ENCODE measurements at places on chromosomes 2 and 18.

DNA sequence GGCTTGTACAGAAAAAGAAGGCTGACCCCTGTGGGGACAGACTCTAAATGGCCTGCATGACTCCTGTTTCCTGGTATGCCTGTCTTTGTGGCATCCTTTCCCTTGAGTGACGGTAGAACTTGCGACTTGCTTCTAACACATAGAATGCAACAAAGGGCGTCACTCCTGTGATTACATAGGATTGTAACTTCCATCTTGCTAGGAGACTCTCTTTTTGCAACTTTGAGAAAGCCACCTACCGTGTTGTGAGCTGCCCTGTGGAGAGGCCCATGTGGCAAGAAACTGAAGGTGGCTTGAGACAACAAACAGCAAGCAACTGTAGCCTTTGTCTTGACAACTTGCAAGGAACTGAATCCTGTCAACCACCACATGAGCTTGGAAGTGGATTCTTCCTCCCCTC is 46.5 kb downstream of the THNSL2 start:
- H3K27me3 ChIP-seq: no peaks in the 10 kb centered on the region
- H3K4me3 ChIP-seq: no peak overlapping the region
- H3K36me3 ChIP-seq: no peaks in the 10 kb centered on the region

- H3K27ac ChIP-seq: no peak overlapping the region
- H3K4me3 ChIP-seq: no peak overlapping the region
- DNase-seq: no peak
- H3K36me3 ChIP-seq: no peaks in the 10 kb centered on the region
- H3K4me1 ChIP-seq: no peaks in the 10 kb centered on the region
Observed at GRCh38 chr18:56289381-56289780, 349.0 kb downstream of the TXNL1 start.

DNA sequence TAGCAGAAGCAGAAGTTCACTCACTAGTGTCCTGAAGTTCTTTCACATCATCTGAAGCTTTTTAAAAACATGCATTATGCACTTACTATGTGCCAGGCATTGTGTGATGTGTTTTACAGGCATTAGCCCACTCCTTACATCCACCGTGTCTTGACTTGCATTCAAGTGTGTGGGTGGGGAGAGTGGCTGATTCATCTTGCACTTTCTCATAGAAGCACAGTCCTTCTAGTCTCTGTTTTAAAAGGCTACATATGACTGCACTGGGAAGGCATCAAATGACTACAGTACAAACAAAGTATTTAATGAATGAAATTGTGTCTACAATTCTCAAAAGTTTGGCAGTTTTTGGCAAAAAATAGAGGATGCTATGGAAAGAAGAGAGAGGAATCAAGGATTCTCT is 21.6 kb upstream of the DSC3 start:
- no peak overlapping the region for H3K27ac ChIP-seq
- H3K36me3 ChIP-seq: no peaks in the 10 kb centered on the region
- H3K4me1 ChIP-seq: no peaks in the 10 kb centered on the region
- no peak for DNase-seq
- H3K27me3 ChIP-seq: no peaks in the 10 kb centered on the region

DNA sequence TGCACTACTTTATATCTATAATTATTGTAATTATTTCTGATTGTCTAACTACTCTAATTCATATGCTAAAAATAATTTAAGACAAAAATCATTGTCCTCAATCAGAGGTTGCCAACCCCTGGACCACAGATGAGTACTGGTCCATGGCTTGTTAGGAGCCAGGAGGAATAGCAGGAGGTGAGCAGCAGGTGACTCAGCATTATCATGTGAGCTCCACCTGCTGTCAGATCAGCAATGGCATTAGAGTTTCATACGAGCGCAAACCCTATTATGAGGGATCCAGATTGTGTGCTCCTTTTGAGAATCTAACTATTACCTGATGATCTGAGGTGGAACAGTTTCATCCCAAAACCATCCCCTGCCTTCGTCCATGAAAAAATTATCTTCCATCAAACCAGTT is 1434.4 kb downstream of the LRP1B start:
- no peaks in the 10 kb centered on the region for H3K36me3 ChIP-seq
- H3K4me3 ChIP-seq: no peak overlapping the region
- no peak for DNase-seq
- H3K27ac ChIP-seq: no peak overlapping the region
- H3K4me1 ChIP-seq: no peaks in the 10 kb centered on the region

DNA sequence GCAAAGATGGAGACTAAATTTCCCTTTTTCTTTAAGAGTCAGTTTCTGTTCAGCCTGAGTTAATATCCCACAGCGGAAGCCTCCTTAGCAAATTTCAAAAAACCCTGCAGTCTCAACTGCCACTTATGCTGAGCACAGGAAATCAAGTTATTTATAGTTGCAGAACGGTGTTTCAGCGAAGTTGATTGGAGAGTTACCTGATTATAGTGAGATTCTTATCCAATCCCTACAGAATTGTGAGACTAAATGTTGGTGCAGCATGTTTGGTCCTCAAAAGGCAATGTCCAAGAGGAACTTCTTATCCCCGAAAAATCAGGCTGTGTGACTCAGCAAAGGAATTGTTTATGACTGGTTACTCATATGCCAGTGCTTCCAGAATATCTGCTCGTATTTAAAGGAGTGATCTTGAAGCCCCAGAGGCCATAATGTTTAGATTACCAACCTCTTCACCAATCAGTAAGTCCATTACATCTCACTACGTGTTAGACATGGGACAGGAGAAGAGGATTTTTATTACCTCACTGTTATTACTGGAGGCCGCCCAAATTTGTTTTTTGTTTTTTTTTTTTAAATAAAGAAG is 67.9 kb downstream of the LRRFIP1 start:
- peaks cover 79% of the 10 kb centered on the region for H3K4me1 ChIP-seq
- no peaks in the 10 kb centered on the region for H3K36me3 ChIP-seq
- no peak for DNase-seq
- H3K4me3 ChIP-seq: peak overlapping the region; percentile 84
- no peaks in the 10 kb centered on the region for H3K27me3 ChIP-seq

DNA sequence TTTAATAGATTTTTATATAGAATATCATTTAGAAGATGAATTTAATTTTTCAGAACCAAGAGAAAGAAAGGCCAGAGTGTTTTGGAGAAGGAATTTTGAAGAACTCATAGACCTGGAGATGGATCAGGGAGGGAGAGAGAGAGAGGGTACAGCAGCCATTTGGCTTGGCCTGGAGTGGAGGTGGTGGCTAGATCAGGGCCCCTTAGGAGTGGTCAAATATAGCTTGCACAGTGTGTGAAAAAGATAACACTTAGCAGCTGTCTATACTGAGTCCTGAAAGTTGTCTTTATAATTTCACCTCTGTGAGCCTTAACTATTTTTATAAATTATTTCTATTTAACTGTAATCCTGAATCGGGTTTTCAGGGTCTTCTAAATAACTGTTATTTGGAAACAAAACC is 38.8 kb upstream of the ACYP2 start:
- H3K27me3 ChIP-seq: no peaks in the 10 kb centered on the region
- H3K4me1 ChIP-seq: no peaks in the 10 kb centered on the region
- no peak overlapping the region for H3K4me3 ChIP-seq
- no peaks in the 10 kb centered on the region for H3K36me3 ChIP-seq
- DNase-seq: no peak

DNA sequence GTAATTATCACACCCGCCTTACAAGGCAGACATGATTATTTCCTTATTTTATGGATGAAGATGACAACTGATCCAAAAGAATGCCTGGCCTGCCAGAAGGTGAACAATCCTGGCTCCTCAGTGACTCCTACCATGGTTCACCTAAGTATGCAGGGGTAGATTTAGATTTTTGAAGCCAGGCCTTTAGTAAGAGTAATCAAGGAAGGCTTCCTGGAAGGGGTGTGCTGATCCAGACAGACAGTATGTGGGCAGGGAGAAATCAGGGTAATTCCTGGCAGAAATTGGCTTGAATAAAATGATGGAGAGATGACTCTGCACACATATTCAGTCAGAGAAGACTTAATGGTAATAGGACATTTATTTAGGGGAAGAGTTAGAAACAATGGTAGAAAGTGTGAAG is 637.7 kb upstream of the FANCL start:
- no peaks in the 10 kb centered on the region for H3K27me3 ChIP-seq
- H3K27ac ChIP-seq: no peak overlapping the region
- DNase-seq: no peak
- no peaks in the 10 kb centered on the region for H3K4me1 ChIP-seq
- H3K4me3 ChIP-seq: no peak overlapping the region

DNA sequence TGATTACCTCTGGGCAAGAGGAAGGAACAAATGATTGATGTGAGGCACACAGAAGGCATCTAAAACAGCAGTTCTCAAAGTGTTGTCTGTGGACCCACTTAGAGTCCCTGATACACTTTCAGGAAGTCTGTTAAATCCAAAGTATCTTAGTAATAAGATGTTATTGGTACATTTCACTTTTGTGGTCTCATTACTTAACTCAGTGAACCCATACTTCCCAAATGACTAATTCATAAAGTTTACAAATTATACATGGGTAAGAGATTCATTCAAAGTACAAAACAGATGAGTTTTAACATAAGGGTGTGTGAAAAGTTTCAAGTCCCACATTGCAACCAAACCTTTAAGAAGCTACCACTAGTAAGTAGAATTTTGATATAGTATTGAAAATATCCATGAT is 440.5 kb downstream of the NUP35 start:
- H3K27me3 ChIP-seq: no peaks in the 10 kb centered on the region
- DNase-seq: no peak
- no peaks in the 10 kb centered on the region for H3K4me1 ChIP-seq
- no peak overlapping the region for H3K4me3 ChIP-seq
- H3K36me3 ChIP-seq: no peaks in the 10 kb centered on the region

- H3K27me3 ChIP-seq: no peaks in the 10 kb centered on the region
- no peak overlapping the region for H3K4me3 ChIP-seq
- no peak overlapping the region for H3K27ac ChIP-seq
- no peaks in the 10 kb centered on the region for H3K4me1 ChIP-seq
Observed at GRCh38 chr18:51953521-51953920, 386.5 kb upstream of the DCC start.

- no peak for DNase-seq
- no peaks in the 10 kb centered on the region for H3K27me3 ChIP-seq
- H3K4me1 ChIP-seq: peaks cover 9% of the 10 kb centered on the region
Observed at GRCh38 chr2:172447811-172448493, 20.6 kb downstream of the ITGA6 start.

GRCh38 chr2:30463535-30463934 is 16.5 kb downstream of the LCLAT1 start:
- H3K4me1 ChIP-seq: peaks cover 21% of the 10 kb centered on the region
- no peak overlapping the region for H3K4me3 ChIP-seq
- no peak for DNase-seq
- no peaks in the 10 kb centered on the region for H3K27me3 ChIP-seq
- H3K36me3 ChIP-seq: no peaks in the 10 kb centered on the region
- no peak overlapping the region for H3K27ac ChIP-seq

GRCh38 chr18:22228976-22229375 is 59.6 kb downstream of the GATA6 start:
- DNase-seq: no peak
- peaks cover 4% of the 10 kb centered on the region for H3K4me1 ChIP-seq
- no peaks in the 10 kb centered on the region for H3K36me3 ChIP-seq
- no peak overlapping the region for H3K27ac ChIP-seq
- H3K27me3 ChIP-seq: no peaks in the 10 kb centered on the region

DNA sequence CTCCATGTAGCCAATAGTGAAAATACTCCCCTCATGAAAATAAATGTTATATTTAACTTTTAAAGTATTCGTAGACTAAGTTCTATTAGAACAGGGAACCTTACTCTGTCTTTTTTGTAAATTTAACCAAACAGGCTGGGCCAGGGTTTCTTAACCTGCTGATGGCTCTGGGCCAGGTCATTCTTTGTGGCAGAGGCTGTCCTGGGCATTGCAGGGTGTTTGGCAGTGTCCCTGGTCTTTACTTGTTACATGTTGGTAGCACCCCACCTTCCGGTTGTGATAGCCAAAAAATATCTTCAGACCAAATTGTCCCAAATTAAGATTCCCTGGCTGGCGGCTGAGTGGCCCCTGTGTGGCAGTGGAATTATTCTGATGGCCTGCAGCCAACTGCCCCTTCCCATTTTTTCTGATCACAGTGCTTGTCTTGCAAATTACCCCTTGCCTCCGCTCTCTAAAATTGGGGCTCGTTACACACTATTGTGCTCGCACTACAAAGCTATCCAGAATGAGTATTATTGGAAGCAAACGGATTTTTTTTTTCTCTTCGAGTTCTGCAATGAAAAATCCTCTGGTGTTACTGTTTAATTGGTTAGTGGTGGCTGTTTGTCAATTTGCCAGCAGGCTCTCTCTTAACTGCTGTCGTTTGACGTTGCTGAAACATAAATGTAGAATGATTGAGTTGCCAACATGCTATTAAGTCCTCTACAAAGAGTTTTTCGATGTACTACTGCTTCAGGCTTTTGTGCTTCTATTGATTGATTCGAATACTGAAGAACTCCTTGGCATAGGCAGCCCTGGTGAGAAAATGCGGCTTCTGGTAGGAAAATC is 216.9 kb downstream of the SH3RF3 start:
- no peaks in the 10 kb centered on the region for H3K27me3 ChIP-seq
- H3K36me3 ChIP-seq: no peaks in the 10 kb centered on the region
- H3K27ac ChIP-seq: no peak overlapping the region
- no peak overlapping the region for H3K4me3 ChIP-seq
- DNase-seq: no peak
- peaks cover 17% of the 10 kb centered on the region for H3K4me1 ChIP-seq

GRCh38 chr2:37918742-37919186 is 6.3 kb upstream of the RMDN2 start:
- H3K27ac ChIP-seq: no peak overlapping the region
- H3K36me3 ChIP-seq: no peaks in the 10 kb centered on the region
- peaks cover 16% of the 10 kb centered on the region for H3K4me1 ChIP-seq
- no peak for DNase-seq

Measured in thoracic aorta (tissue), 2 donors.